NCI-H2171 (cell line): ENCODE measurements at places on chromosomes 1 and 21.

DNA sequence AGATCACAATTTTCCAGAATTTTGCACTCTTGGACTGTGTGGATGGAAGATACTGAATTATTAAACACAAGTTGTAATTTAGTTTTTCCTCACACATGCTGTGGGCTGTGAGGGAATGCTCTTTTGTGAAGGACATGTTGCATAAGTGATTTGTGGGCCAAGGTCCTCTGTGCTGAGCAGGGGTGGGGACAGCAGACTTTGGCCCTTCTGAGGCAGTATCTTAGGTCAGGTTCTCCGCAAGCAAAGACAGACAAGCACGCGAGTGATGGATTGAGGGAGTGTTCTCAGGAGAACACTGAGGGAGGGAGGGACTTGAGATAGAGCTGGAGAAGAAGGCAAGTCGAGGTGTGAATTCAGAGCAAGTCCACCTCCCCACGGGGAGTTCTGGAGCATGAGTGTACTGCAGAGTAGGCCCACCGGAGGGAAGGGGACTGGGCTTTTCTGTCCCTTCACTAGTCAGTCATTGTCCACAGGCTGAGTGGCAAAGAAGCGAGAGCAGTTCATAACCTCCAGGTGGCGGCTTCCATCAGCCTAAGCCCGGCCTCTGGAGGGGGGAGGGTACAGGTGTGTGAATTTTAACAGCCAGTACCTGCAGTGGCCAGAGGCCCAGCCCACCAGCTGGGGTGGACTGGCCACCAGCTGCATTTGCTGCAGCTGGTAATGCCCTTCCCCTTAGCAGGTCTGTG lies 19.1 kb upstream of the CD101 start:
- DNase-seq = no peak

GRCh38 chr1:65393347-65393746 lies 27.1 kb upstream of the LEPR start:
- no peak for DNase-seq

DNA sequence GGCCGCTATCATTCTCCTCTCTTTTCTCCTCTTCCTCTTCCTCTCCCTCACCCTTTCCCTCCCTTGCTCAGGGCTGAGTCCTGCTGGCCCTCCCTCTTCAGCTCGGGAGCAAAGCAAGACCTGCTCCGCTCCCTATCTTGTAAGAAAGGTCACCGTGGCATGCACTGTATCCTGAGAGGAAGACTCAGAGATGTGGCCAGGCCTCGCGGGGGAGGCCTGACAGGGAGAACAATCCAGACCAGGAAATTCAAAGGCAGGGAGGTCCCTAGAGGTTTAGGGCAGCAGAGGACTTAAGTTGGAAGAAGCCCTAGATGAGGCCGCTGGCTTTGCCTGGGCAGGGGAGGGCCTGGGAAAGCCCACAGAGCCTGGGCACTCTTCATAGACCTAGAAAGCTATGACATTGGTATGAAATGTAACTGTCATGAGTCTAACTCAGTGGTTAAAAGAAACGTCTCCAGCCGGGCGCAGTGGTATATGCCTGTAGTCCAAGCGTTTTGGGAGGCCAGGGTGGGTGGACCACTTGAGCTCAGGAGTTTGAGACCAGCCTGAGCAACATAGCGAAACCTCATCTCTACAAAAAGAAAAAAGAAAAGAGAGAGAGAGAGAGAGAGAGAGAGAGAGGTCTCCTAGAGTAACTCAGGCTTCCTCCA lies 14.6 kb upstream of the PTAFR start:
- DNase-seq = no peak

DNA sequence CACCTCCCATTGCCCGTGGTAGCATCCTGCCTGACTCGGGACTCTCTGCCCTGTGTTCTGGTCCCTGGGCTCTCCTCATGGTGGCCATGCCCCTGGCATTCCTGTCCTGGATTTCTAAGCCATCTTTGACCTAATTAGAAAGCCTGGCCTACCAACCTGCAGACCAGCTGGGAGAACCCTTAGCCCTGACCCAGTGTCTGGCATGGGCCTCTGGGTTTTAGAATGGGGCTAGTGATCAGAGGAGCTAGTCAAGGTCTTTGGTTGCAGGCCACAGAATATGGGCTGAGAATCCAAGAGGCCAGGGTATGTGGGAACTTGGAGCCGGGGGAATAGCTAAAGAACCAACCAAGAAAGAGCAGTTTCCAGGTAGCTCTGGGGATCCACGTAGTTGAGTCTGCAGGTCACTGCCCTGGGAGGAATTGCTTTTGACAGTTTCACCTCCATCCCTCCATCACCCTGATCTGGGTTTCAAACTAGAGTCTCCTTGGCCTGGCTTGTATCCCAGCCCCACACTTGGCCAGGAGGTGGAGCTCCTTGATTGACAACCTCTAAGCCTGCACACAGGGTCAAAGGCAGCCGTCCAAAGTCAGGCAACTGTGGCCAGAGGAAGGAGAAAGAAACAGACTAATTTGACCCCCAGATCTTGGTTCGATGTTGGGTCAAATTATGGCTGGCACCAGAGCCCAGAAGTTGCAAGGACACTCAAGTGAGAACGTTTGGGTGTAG lies 54.7 kb upstream of the ABCG1 start:
- DNase-seq = no peak

DNA sequence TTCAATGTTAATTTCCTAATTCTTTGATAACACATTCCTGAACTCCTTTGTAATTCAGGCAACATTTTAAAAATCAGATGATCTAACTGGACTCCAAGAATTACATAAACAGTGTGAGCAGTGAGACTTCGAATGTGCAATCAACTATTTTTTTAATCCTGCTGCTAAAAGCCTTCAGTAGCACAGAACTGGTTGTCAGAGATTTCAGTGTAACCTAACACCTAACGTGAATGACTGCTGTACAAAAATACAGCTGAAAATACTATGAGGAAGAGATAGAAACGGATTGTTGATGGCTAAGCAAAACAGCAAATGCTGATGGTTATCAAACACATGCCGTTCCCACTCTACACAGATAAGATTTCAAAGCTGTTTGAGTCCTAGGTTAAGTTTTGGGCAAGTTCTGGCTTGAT lies 46.1 kb downstream of the APP start:
- peak; percentile 50 for DNase-seq

- DNase-seq = no peak
Observed at GRCh38 chr1:27368869-27369582, 2.3 kb upstream of the MAP3K6 start.

DNA sequence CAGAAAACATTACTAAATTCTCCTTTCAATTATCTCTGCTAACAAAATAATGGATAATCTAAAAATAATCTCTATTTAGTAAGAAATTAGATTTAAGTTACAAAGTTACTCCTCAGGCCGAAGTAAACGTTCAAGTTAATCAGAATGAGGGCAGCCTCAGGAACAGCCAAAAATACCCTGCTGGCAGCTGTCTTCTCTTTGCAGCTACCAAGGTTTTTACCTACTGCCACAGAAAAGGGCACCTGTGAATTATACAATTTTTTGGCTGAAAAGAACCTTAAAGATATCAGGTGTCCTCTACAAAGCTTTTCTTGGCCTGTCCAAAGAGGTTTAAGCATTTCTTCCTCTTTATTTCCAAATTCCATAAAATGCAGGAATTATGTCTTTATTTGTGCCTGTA lies 84.4 kb downstream of the AKT3 start:
- no peak for DNase-seq

GRCh38 chr21:20997311-20997635 lies 936 bp upstream of the NCAM2 start:
- DNase-seq = no peak

DNA sequence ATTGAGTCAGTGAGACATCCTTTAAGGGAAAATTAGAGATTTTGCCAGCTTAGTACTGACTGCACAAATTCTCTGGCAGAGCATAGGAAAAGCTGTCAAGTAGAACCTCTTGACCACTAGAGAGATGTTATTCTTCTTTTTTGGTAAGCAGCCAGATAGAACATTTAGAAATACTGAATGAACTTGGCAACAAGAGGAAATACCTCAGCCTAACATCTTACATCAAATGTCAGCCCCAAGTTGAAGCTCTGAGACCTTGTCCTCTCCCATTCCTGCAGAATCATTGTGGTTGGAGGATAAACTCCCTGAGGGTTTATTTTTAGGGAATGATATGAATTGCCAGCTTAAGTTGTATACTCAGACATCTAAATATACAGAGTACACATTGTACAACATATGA lies 53.5 kb downstream of the MIGA1 start:
- no peak for DNase-seq

DNA sequence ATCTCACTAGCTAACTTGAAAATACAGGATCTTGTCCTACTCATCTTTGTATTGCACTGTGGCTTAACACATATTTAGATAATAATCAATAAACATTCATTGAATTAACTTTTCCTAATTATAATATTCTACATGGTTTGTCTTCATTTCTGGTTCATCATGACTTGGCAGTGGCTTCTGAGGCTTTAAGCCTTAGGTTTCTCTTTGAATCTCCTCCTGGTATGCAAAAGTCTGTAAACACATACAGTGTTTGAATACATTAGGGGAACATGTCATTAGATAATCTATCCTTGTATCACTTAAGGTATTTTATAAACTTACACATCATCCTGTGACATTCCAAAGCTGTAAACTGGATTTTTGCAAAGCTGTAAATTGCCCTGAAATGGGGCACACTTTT lies 20.6 kb downstream of the CTSK start:
- no peak for DNase-seq

- no peak for DNase-seq
Observed at GRCh38 chr1:184429335-184429734, 42.5 kb downstream of the C1orf21 start.

- DNase-seq = peak; percentile 87
Observed at GRCh38 chr1:92961896-92962752, 862 bp upstream of the DIPK1A start.

GRCh38 chr1:44014365-44015104 lies 16.7 kb downstream of the SLC6A9 start:
- no peak for DNase-seq

DNA sequence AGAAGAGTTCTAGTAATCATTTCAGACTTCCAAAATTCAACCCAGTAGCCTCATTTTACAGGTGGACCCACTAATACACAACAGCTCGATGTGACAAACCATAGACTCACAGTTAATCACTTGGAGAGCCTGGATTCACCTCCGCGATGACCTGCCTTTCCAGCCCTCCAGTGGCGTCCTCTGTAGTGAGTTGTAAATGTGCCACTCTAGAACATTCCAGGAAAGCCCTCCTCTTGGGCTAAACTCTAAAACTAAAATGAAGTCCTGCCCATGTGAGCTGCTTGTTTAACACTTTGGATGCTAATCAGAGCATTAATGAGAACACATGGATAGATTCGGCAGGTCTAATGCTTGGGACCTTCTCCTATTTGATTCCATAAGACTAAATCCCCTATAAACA lies 140.7 kb downstream of the DHRS3 start:
- no peak for DNase-seq

- no peak for DNase-seq
Observed at GRCh38 chr21:42403611-42404231, at the start of gene UBASH3A. TSS of gene UBASH3A (plus strand) at chr21:42403902. CDS start at chr21:42403946, 44 bp downstream.

DNA sequence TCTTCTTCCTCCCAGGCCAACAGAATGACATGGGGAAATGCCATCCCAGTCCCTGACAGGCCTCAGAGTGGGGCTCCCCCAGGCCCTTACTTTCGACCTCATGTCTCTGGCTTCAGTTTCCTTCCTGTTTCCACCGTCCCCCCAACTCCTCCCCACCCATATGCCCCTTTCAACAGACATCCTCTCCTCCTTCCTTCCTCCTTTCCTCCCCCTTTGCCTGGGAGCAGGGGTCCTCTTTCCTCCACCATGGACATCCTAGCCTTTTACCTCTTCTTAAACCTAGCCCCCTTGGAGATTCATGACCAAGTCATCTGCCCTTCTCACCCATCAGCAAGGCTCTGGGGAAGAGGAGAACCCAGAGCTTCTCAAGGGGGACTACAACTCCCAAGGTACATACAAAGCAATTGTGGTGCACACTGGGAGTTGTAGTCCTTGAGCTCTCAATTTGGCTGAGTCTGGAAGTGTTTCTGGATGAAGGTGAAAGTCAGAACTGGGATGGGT lies 4.0 kb downstream of the ZBTB7B start:
- peak; percentile 20 for DNase-seq

DNA sequence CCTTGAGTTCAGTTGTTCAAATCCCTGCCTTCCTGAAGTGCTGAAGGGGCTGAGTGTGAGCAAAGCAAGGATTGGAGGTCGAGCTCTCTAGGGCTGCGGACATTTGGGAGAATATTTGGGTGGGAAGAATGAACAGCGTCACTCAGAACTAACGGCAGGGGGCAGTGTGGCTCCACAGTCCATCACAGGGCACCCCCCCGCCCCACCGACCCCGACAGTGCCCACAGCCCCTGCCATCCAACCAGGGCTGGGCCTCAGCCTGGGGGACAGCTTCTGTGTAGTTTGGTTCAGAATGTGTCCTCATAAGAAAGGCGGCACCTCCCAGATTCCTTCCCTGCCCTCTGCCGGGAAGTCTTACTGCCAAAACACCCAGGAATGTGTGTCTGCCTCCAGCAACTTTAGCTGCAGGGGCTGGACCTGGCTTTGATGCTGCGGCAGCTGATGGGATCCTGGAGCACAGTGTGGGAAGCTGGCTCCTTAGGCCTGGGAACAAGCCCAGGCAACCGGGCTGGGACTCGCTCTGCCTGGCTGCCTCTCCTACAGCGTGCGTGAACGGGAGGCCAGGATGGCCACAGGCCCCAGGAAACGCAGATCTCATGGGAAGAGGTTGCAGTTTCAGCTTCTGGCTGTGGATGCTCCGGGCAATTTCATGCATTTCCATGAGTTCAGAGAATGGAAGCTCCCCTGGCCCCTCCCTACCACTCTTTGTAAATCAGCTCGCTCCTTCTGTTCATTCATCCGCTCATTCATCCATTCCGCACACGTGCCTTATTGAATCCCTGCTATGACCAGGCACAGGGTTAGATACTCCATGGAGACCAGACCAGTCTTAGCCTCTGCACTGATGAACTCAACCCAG lies 104.9 kb upstream of the TMPRSS2 start:
- DNase-seq = no peak

DNA sequence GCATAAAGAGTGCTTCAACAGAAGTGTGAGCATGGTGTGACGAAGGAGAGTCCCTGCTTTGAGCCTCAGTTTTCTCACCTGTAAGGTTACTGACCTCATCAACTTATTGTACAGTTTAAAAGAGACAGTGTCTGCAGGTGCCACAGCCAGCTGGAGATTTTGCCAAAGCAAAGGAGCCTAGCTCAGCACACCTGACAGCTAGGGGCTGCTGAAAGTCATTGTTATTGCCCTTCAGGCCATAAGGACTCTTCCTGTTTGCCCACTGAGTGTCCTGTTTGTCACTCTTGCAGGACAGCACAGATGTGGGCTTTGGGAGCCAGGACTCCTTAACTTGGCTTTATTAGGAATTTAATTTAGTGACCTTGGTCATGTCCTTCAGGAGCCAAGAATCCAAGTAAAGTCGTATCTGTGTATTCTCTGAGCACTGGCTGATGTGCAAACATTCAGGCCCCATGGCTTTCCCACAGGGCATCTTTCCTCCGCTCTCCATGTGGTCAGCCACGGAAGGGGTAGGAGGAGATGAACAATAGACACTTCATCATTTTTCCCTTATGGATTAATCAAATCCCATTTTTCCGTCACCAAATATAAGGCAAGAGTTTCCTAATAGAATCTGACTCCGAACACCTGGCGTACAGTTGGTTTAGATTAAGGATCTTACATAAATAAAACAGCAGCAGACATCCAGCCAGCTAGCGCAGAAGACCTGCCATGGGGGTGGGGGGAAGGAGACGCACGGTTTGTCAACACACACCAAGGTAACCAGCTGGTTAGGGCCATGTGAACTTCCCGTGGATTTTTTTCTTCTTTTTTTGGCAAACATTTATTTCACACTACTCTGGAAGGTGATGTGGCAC lies 43.1 kb upstream of the KANK4 start:
- peak; percentile 75 for DNase-seq
